ENCODE measurements at places on chromosomes 1 and 21. TPM values are rescaled to one million over a fixed set of nuclear protein-coding genes. Genes with fewer than 3 reads are reported as not detected.
A peak's percentile ranks its signal among the peaks of the same experiment; 100 is the strongest.

GRCh38 chr1:34786521-34787325 is 5.7 kb downstream of the GJB3 start:
- DNase-seq, result peak; percentile 70

The UTP25 gene
- 19.1 TPM for total RNA-seq

GRCh38 chr1:111294390-111294789 is 3.7 kb downstream of the CHIA start:
- DNase-seq, result no peak

DNA sequence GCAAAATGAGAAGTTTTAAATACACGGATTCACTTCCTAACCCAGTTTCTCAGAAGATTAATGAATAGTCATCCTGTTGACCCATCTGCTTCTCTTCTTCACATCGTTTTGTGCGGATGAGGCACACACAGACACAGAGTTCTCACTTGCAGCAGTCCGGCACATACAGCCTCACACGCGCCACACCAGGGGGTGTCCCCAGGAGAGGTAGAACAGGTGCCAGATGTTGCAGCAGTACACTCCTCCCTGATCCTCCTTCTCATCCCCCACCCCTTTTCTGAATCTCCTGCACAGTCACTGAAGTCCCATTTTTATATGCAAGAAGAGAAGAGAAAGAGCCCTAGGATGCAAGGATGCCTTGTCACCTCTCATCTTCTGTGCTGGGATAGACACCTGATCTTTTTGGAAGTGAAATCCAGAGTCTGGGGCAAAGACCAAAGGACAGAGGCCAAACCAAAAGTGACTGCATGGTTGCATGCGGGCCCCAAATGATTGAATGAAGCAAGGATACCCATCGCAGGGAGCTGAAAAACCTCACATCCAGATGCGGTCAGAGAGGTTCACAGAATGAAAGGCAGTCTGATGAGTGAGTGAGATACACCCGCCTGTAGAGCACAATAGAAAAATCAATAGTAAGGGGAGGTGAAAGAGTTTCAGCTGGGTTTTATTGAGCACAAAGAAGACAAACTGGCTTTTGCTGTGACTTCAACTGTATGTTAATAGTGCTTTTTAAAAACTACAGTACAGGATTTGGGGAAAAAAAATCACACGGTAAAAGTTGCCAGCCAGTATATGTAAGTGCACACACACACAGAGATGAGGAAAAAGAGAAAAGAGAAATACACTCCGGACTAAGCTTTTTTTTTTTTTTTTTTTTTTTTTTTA is 28.9 kb downstream of the PBX1 start:
- no peak for DNase-seq

- peak; percentile 51 for DNase-seq
These were observed 66.7 kb upstream of the GJB5 start for GRCh38 chr1:34688006-34688741.

The DYNLT5 gene
- total RNA-seq, result not detected
